NCI-H1436 (cell line): ENCODE measurements at places on chromosomes 5 and 9.

GRCh38 chr5:1270426-1270825 lies 24.4 kb downstream of the TERT start:
- DNase-seq: no peak

DNA sequence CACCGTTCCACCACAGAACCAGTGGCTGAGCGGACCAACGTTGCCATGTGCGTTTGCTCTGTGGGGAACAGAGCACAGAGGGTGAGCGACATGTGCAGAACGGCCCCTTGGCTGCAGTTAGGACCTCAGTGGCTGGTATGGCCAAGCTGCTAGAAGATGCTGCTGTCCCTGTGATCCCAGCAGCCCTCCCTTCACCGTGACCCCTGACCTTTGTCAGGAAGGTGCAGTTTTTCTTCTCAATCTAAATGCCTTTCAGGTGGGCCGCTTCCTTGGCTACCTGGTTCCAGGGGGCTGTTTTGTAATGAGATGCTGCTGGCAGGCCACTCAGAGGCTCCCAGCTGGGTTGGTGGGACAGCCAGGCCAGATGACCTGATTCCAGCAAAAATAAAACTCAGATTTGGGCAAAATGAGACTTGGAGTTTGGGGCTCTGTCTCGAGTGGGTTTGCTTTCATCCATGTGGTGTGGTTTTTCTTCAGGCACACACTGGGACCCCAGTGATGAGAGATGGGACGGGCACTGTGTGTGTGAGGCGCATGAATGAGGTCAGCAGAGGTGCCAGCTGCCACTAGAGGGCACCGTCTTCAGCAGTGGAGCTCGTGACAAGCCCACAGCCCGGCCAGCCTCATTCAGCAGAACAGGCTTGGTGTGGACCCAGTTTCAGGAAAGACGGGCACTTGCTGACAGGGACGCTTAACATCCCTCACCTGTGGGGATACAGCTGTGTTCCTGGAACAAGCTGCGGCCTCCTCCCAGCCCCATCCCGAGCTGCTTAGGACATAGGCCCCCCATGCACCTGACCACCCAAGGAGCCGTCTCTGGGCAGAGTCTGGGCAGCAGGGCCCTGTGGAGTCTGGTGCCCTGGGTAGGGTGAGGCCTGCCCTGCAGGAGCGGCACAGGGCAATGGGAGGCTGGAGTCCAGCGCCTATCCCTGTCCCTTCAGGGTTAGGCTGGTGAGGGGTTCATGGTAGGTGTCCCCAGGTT lies 4.1 kb downstream of the MRPS2 start:
- peak; percentile 25 for DNase-seq

GRCh38 chr5:168676501-168676900 lies 97.3 kb upstream of the PANK3 start:
- no peak for DNase-seq

GRCh38 chr5:643811-644271 lies 31.7 kb downstream of the CEP72 start:
- peak; percentile 73 for DNase-seq

- no peak for DNase-seq
Measured at GRCh38 chr9:134496413-134497282, 145.0 kb upstream of the COL5A1 start.

GRCh38 chr5:79582186-79582585 lies 30.1 kb upstream of the TENT2 start:
- DNase-seq: peak; percentile 89

DNA sequence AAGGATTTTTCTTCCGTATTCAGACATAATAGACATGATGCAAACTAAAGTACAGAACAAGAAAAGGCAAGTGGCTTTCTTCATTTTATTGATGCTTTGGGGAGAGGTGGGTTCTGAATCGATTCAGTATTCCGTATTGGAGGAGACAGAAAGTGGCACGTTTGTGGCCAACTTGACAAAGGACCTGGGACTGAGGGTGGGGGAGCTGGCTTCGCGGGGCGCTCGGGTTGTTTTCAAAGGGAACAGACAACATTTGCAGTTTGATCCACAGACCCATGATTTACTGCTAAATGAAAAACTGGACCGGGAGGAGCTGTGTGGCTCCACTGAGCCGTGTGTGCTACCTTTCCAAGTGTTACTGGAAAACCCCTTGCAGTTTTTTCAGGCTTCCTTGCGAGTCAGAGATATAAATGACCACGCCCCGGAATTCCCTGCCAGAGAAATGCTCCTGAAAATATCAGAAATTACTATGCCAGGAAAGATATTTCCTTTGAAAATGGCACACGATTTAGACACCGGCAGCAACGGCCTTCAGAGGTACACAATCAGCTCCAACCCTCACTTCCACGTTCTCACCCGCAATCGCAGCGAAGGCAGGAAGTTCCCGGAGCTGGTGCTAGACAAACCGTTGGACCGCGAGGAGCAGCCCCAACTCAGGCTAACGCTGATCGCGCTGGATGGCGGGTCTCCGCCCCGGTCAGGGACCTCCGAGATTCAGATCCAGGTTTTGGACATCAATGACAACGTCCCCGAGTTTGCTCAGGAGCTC lies 551 bp downstream of the PCDHB6 start:
- DNase-seq: no peak

DNA sequence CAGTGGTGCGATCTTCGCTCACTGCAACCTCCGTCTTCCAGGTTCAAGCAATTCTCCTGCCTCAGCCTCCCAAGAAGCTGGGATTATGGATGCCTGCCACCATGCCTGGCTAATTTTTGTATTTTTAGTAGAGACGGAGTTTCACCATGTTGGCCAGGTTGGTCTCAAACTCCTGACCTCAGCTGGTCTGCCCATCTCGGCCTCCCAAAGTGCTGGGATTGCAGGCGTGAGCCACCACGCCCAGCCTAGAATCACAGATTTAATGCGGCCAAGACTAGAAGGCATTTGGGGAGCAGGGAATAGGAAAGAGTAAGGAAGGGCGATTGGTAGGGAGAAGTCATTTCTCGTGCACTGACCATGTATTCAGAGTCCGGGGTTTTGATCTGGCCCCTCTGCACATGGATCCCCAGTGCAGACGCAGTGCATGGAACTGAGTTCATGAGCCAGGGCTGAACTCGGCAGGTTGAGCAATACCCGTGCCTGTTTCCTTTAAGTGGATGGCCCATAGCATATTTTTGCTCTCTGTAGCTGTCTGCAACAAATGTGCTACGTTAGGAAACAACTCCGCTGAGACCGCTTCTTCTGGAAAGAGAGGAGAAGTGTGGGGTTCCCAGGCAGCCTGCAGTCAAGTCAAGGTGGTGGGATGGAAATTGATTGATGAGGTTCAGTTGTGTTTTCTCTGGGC lies 3.4 kb upstream of the HMCN2 start:
- DNase-seq: no peak

DNA sequence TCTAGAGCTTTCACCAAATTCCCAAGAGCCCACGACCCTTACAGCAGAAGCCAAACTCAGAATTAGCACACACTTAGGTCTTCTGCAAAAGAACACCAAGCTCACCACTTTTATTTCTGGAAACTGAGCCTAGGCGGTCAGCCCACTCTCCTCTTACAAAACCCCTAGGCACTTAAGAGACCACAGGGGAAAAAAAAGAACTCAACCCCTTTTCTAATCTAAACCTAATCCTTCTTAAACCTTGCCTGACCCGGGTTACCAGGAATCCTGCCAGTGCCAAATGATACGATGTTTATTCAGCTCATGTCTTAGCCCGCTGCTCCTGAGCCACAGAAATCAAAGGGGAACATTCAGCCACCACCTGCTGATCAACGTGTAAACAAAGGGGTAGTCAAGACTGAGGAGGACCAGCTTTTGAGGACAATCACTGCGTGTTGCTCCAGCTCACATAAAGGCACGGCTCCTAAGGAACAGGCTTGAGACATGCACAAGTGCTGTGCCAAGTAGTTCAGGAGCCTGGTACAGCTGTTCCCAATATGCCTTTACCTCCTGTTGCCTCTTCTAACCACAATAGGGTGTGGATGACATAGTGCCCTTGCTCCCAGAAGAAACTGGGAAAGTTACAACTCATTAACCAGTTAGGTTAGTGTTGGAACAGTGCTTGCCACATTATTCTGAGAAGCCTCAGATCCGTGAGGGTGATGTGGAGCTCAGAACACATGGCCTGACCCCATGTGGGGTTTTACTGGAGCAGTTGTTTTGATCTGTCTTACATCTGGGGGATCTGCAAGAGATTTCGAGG lies 49.3 kb downstream of the ZFAND5 start:
- peak; percentile 47 for DNase-seq

GRCh38 chr5:172486912-172487311 lies 32.6 kb upstream of the SH3PXD2B start:
- DNase-seq: no peak

DNA sequence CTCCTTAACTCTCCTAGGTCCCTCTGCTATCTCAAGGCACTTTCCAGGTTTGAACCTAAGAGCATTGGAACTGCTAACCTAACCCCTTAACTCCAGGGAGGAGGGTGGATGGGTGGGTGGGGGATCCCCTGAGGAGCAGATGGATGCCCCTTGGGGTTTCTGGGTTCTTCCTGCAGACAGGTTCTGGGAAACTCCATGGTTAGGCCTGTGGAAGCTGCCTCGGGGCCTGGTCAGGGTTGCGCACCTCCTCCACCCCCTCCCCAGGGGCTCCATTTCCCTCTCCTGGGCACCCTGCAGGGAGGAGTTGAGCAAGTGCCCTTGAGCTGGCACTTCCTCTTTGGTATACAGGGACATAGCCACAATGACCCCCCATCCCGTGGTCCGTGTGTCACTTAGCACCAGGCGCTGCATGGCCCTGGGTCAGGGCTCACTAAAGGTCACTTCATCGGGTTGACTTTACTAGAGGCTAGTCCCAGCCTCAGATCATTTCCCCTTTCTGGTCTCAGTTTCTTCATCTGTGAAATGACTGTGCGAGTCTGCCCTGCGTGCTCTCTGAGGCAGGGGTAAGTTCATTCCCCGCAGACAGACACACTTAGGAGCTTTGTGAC lies 16.0 kb downstream of the CXXC5 start:
- no peak for DNase-seq

DNA sequence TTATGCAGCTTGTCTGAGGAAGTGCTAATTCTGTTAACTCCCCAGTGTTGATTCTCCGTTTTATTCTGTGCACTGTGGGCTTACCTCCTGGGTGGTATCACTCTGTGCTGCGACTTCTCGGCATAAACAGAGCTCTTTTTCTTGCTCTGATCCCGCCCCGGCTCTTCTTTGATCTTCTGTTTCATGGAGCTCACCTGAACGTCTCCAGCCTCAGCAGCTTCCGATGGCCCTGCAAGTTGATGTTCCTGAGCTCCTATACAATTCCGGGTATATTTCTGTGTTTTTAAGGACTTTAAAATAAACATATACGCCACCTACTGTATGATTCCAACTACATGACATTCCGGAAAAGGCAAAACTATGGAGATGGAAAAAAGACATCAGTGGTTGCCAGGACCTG lies 110.8 kb downstream of the TENT4A start:
- no peak for DNase-seq

DNA sequence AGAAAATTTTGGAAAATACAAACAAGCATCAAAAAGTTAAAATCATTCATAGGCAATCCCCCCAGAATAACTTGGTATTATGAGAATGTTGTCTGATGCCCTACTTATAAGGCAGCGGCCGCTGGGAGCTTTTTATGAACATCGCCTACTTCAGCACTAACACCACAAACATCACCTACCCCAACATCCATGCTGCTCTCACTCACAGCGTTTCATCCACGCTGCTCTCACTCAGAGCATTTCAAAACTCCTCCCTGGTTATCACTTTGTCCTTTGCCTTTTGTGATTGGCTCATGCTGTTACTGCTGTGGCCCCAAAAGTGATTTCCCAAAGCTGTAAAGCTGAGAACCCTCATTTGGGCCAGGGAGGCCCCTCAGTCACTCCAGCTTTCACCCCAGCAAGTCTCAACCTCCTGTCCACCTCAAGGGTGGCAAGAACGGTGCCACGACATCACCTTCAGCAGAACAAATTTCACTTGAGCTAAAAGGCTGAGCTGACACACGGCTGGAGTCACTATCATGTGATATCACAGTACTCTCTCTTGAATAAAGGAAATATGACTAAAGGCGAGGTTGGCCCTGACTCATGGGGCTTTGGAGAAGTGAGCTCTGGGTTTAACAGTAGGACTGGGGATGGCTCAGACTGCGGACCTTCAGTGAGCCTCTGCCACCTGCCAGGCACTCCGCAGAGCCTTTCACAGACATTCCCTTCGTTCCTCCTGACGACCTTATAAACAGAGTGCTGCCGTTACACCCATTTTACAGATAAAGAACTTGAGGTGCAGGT lies 25.2 kb downstream of the SHC3 start:
- DNase-seq: no peak

DNA sequence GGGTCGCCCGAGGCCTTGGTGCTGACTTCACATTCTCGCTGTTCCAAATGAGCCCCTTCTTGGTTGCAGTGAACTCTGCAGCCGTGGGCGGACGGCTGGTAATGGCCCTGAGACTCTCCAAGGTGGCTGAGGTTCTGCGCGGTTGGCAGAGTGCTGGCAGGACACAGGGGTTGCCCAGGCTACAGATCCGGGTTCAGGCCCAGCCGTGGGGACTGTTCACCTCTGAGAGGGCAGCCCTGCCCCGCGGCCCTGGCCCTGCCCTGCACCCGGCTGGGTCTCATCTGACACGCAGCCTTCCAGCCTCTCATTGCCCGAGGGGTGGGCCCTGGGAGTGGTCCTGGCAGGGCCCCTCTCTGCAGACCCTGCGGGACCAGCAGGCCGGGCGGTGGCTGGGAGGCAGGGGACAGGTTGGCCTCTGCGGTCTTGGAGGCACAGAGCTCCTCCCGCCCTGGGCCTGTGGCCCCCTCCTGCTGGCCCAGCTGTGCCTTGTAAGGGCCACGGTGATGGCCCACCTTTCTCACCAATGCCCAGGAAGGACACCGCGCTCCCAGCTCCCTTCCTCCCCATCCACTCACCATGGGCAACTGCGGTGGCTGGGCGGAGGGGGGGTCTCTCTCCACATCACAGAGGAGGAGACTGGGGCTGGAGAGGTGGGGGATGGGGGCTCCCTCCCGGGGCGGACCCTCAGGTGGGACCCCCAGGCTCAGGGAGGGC lies 51.6 kb downstream of the AHRR start:
- peak; percentile 44 for DNase-seq

- DNase-seq: no peak
Measured at GRCh38 chr5:158170060-158170459, 311.1 kb upstream of the CLINT1 start.

- DNase-seq: no peak
Measured at GRCh38 chr9:101032426-101032825, 3.9 kb downstream of the PLPPR1 start.

DNA sequence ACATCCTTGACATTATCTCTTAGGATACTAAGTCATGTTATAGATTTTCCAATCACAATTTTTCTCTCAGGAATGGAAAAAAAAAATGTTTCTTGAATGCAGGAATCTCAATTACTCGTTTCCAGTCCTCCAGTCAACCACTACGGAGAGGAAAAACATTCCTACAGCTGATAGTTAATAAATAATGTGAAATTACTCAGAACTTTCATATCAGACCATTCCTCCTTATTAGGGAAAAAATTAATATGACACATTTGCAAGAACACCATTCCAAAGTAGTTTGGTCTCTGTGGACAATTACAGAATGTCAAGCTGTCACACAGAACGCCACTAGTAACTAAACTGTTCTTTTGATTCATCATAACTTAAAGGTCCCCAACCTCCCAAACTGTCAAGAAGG lies 31.5 kb downstream of the MED27 start:
- DNase-seq: no peak

GRCh38 chr9:96187151-96187555 lies 114.8 kb downstream of the HSD17B3 start:
- no peak for DNase-seq

GRCh38 chr5:139397921-139398320 lies 3.0 kb upstream of the PROB1 start:
- no peak for DNase-seq

- DNase-seq: no peak
Measured at GRCh38 chr5:151005950-151006576, 14.3 kb upstream of the GPX3 start.
